ENCODE measurements at places on chromosomes 16 and 17.

- no peak for DNase-seq
Measured at GRCh38 chr16:22313876-22314470, 16.8 kb downstream of the POLR3E start.

GRCh38 chr17:36059406-36059805 lies 4.7 kb upstream of the CCL18 start:
- DNase-seq, result no peak

- DNase-seq, result peak; percentile 19
Measured at GRCh38 chr16:17724242-17724898, 253.6 kb upstream of the XYLT1 start.

DNA sequence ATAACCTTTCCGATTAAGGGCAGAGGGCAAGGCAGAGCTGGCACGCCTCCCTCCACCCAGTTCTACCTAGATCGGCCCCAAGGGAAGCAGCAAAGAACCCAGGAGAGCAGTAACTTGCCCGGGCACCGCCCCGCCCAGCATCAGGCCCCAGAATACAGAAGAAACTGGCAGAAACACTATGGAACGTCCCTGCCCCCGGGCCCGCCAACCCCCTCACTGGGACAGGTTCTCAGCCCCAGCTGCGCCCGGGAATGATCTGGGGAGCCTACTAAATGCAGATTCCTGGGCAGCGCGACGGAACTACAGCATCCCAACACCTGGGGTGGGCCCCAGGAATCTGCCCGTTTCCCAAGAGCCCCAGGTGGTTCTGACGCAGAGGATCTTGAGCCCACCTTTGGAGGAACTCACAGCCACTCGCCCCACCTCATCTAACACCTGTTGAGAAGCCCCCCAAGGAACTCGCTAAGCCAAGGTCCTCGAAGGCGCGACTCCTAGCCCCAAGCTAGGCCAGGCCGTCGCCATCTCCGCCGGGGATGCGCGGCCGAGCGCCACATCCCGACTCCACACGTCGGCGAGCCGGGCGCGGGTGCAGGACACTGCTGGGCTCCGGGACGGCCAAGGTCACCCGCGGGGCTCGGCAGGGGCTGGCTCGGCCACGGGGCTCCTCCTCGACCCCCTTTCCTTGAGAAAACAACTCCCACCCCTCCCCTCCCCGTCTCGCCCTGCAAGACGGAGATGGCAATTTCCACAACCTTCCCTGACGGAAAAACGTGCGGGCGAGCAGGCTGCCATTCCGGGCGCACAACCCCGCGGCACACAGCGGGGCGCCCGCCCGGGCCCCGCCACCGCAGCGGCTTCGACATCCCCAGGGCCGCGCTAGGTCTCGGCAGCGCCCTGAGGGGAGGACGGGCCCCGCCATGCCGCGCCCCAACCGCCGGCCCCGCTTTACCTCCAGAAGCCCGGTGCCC lies 913 bp downstream of the CDIP1 start:
- no peak for DNase-seq

GRCh38 chr17:83079766-83080578 lies 563 bp downstream of the METRNL start:
- no peak for DNase-seq

DNA sequence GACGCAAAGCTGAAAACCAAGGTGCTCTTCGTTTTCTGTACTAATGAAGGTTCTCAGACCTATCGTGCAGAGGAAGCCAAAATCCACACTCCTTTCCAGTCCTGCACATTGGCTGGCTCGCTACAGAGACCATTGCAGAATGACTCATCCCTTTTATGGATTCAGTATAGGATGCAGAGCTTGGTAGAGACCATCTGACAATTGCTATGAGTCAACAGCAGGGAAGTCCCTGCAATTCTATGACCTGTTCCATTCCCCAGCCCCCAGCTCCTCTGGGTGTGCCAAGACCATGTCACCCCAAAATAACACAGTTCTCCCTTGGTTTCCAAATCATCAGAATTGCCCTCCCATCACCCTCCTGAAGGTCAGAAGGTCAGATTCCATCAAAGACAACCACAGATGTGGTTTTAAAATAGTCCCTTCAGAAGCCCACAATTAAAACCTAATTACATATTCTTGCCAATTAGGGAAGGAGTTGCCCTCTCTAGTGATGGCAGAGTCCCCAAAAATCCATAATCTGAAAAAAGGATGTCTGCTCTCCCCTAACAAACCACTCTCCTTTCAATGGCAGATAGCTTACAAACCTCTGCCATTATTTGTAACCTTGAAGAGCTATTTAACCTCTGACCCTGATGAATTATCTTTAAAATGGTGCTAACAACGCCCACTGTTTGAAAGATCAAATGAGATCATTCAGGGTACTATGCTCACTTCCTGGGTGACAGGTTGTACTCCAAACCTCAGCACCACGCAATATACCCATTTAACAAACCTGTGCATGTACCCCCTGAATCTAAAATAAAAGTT lies 108.2 kb upstream of the RBBP6 start:
- no peak for DNase-seq

DNA sequence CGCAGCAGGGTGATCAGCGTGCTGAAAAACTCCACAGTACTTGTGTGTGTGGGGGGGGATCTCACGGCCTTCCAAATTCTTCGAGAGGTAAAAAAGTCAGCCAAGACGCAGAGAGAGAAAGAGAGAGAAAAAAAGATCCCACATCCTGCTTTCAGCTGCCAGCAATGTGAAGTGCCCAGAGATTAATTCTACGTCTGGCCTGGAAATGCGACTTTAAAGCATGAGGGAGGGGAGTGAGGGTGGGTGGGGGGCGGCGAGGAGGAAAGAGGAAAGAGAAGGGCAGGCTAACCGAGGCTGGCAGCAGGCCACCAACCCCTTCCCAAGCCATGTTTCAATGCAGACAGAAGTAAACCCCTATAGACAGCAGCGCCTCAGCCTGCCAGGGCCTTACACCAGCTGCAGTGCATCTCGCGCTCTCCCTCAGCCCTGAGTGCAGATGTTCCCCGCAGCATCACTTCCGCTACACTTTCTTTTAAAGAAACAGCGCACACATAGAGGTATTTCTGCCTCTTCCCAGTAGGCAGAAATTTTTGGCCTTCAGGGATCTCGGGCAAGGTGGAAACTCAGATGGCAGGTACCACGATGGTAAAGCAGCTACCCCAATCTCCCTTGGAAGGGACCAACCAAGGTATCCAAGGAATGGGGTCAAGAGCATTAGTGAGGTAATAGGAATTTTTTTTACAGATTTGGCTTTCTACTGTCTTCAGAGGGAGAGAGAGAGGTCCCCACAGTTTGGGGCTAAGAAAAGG lies 87.8 kb downstream of the SMG6 start:
- DNase-seq, result no peak

DNA sequence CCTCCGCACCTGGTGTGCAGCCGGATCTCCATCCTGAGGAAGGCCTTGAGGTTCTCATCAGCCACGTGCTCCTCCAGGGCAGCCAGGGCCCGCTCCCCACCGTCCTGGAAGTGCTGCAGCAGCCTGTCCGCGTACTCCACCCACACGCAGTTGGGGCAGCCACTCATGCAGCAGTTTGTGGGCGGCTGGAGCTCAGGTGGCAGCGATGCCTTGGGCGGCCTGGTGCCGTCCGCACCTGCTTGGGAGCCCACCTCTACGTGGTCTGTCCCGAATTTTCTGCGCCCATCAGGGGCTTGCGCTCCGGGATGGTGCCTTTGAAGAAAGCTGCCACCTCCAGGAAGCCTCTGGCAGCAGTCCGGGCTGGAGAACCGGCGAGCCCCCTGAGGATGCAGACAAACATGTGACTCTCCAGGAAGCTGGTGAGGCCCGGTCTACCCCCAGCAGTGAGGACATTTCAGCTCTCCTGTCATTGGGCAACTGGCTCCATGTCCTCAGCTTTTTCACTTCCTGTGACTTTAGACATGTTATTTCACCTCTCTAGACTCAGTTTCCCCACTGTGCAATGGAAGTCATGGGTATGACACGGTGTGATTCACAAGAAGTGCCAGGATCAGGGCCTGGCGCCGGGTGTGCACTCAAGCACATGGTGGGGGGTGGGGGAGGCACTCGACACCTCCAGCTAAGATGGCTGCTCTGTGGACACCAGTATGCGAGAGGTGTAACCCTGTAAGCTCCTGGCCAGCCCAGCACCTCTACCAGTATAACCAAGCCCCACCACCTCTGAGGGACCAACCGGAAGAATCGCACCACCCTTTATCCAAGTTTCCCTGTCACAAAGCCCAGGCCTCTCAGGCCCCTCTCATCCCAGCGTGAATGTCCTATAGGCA lies 957 bp downstream of the OXLD1 start:
- DNase-seq, result no peak

DNA sequence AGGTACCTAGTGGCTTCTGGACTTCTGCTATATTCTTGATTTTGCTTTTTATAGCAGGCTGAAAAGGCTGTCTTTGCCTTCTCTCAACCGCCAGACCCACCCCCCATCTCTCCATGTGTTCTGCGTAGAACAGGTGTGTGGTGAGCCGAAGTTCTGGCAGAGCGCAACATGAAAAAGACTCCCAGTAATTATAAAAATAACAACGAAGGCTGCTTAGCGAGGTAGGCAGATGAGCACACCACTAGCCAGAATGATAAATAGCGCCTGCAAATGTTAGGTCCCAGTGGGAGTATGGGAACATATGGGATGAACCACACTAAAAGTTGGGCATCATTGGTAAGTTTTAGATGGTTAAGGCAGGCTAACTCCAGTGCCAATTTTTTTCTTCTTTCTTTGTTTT lies 14.0 kb upstream of the RBFOX1 start:
- no peak for DNase-seq

GRCh38 chr17:58316260-58316960 lies 12.2 kb downstream of the TSPOAP1 start:
- no peak for DNase-seq

DNA sequence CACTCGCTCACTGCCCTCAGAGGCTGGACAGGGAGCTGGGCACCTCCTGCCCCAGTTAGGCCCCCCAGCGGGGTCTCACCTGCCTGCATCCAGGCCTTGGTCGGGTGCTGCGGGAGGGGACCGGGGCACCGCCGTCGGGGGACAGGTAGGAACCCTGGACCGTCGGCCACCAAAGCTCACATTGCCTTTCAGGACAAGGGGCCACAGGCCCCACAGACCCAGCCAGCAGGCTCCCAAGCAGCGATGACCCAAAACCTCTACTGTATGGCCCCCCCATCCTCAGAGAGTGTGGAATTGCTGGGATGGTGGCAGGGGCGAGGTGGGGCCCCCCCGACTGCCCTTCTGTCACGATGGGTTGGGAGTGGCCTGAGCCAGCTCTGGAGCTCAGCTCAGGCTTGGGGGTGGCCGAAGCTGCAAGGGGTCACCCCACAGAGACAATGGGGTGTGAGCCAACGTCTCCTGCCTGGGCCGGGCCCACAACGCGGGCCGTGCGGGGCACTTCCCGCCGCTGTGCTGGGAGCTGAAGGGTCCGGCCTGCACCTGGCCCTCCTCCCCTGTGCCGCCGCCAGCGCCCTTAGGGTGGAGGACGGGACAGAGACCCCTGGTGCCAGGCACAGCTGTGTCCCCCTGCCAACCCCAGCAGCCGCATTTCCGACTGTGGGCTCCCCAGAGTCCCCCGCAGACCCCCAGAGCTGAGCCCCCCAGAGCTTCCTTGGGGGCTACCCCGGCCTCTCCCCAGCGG lies 498 bp downstream of the IGFALS start:
- DNase-seq, result no peak

- no peak for DNase-seq
Measured at GRCh38 chr17:9531034-9531433, 44.6 kb downstream of the STX8 start.

GRCh38 chr17:21024024-21024423 lies 18.8 kb downstream of the USP22 start:
- DNase-seq, result no peak

- no peak for DNase-seq
Measured at GRCh38 chr17:50177983-50178834, 12.4 kb downstream of the SGCA start.

DNA sequence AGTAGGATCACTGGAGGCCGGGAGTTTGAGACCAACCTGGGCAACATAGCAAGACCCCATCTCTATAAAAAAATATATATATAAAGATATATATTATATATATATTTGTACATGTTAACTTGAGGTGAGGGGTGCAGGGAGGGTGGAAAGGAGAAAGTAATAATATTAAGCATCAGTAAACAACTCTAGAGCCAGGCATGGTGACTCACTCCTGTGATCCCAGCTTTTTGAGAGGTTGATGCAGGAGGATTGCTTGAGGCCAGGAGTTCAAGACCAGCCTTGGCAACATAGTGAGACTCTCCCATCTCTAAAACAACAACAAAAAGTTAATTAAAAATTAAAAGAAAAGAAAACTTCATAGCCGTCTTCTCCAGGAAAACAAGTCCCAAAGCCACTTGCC lies 61.7 kb upstream of the SMURF2 start:
- no peak for DNase-seq

GRCh38 chr16:66551348-66551759 lies 1.0 kb upstream of the CKLF start:
- no peak for DNase-seq

DNA sequence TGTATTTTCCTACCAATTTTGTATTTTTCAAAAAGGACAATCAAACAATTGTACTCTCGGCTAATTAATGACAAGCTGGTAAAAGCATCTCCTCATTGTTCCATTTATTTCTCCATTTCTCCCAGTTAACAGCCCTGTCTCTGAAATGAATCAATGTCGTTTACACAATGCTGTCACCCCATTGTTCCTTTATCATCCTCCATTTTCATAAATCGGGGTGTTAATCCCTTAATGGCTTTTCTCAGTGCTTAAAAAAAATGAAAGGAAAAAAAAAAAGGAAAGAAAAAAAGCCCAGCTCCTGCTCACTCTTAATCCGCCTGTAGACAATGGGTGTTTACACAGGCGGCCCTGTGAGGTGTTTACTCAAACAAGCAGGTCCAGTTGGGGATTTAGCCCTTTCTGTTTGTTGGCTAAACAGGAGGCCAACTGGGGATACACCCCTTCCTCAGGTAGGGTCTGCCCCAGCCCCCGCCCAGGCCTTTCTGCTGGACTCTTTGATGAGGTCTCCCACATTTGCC lies 86.8 kb upstream of the SALL1 start:
- DNase-seq, result no peak

DNA sequence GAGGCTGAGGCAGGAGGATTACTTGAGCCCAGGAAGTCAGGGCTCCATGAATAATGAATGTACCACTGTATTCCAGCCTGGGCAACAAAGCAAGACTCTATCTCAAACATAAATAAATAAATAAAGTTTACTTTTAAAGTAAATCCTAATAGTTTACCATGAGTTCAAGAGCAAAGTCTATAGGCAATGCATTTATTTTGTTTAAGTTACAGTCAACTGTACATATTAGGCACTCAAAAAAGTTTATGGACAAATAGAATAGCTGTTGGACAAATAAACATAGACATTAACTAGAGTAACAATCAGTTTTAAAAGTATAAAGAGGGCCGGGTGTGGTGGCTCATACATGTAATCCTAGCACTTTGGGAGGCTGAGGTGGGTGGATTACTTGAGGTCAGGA lies 3.7 kb upstream of the AARSD1 start:
- no peak for DNase-seq

DNA sequence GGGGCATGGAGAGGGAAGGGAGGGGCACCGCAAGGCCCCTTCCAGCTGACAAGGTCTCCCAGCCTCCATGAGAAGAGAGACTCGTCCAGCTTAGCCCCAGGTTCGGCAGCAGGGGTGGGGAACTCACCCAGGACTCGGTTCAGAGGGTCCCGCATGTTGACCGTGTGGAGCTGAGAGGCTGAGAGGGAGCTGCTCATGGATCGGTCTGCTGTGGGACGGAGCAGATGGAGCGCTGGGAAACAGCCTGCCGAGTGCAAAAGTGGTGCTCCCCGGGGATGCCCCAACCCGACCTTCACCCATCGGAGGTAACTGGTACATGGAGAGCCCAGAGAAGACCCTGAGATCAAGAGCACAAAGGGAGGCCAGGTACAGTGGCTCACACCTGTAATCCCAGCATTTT lies 4.9 kb downstream of the CSF3 start:
- DNase-seq, result no peak
